ENCODE measurements at places on chromosomes 12 and 14.

GRCh38 chr14:28023853-28024252 lies 742.7 kb upstream of the FOXG1 start:
- DNase-seq: no peak

GRCh38 chr12:59372956-59373355 lies 222.9 kb upstream of the SLC16A7 start:
- no peak for DNase-seq

- no peak for DNase-seq
Observed at GRCh38 chr12:62698701-62699101, 232.1 kb downstream of the MON2 start.

GRCh38 chr12:130164936-130165335 lies 2.7 kb downstream of the FZD10 start:
- DNase-seq: no peak

- DNase-seq: no peak
Observed at GRCh38 chr14:52781629-52782028, 9.8 kb downstream of the GNPNAT1 start.

- DNase-seq: peak; percentile 32
Observed at GRCh38 chr12:46264057-46264456, 4.8 kb downstream of the SLC38A1 start.

DNA sequence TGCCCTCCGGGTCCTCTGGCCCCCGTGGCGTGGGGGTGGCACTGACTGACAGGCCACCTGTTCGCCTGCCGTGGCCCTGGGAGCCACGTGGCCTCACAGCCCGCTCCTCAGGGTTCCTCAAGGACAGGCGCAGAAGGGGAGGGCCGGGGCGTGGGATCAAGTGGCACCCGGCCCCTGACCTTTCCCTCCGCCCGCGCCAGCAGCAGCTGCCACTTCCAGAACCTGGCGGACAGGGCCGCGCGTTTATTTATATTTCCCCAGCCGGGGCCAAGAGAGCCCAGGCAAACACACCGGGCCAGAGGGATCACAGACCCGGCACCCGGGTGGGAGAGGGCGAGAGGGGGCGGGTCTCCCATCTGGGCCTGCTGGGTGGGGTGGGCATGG lies 92.6 kb downstream of the RFLNA start:
- no peak for DNase-seq

DNA sequence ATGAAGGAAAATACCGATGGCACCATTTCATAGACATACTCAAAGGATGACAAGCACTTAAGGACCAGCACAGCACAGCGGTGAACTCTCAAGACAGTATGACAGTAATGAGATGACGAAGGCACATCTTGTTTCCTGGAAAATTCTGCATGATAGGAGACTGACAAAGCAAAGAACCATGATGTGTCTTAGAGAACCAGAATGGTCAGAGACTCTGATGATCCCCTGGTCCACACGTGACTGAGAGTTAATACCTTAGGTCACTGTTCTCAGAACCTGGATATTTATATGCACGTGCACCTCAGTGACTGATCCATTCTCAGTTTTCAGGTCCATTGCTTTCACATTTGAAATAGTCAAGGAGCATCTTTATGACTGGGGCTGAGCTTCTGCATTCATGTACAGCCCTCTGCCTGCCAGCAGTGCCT lies 35.3 kb downstream of the PROX2 start:
- DNase-seq: no peak

- DNase-seq: no peak
Observed at GRCh38 chr12:79841248-79841877, 93.5 kb downstream of the PPP1R12A start.

- no peak for DNase-seq
Observed at GRCh38 chr14:101359221-101360053, 201.9 kb upstream of the DIO3 start.

GRCh38 chr12:29204521-29204920 lies 55.4 kb downstream of the FAR2 start:
- DNase-seq: no peak

DNA sequence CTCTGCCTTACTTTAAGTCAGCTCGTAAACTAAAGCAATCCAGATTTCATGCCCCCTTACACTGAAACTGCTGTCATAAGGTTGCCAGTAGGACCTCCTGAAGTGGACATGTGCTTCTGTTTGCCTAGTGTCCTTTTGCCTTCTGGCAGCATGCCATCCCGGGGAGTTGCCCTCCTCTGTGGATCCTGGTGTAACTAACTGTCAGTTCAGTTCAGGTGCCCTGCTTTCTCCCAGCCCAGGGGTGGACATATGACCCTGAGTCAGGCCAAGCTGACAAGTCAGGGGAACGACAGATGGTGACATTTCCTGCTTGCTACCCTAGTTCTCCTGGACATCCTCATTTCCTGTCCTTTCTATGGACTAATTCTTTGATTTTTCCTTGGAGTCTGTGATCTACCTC lies 25.6 kb downstream of the AKAP6 start:
- no peak for DNase-seq

GRCh38 chr12:24742378-24742777 lies 206.5 kb downstream of the BCAT1 start:
- DNase-seq: no peak

- DNase-seq: no peak
Observed at GRCh38 chr12:14780859-14781258, 22.4 kb downstream of the WBP11 start.

GRCh38 chr14:23058654-23059504 lies 1.6 kb upstream of the CDH24 start:
- DNase-seq: no peak

DNA sequence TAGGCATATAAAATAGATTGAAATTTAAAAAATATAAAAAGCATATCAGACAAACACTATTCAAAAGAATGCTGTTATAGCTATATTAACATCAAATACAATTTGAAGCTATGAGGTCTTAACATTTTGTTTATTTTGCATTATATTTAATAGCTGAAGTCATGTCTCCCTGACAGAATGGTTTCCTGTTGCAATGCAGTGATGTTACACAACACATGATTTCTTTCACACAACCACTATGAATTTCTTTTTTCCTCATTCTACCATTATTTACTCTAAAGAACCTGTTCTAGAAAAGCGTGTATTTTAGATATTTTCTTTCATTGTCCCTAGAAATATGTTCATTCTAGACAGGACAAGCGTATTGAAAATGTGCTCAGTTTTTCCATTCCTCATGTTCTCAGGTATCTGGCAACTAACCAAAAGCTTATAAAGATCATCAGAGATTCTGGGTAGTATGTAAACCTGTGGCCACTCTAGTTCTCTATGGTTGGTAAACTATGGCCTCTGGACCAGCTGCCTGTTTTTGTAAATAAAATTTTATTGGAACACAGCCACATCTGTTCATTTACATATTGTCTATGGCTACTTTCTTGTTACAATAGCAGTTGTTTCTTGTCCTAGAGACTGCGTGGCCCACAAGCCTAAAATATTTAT lies 183.8 kb downstream of the FOXA1 start:
- no peak for DNase-seq
